ENCODE measurements at places on chromosomes 1 and 21. TPM values are rescaled to one million over a fixed set of nuclear protein-coding genes. Genes with fewer than 3 reads are reported as not detected.

Gene C1orf53
- 4.3 TPM for total RNA-seq

Gene SAMD11
- 37.1 TPM for total RNA-seq

Gene ZNF695
- 2.9 TPM for total RNA-seq

Gene STUM
- total RNA-seq = not detected

Gene TNFRSF4
- not detected for total RNA-seq

Gene RGS8
- not detected for total RNA-seq

Gene IRF6
- 0.12 TPM for total RNA-seq

Gene HES3
- not detected for total RNA-seq

Gene FGGY
- total RNA-seq = 3.6 TPM

Gene TMEM269
- 0.08 TPM for total RNA-seq

Gene CRYAA
- not detected for total RNA-seq

Gene KRTAP27-1
- total RNA-seq = not detected

Gene TEDDM1
- not detected for total RNA-seq

Gene AMY2A
- not detected for total RNA-seq

Gene GBP7
- not detected for total RNA-seq

Gene KCNJ15
- total RNA-seq = 0.09 TPM

Gene CD1E
- not detected for total RNA-seq

Measured in A549 treated with CORT108297 at 1 μM for 4 hours (cell line).